IMR-90 (cell line): ENCODE measurements at places on chromosomes 5 and 9. TPM values are rescaled to one million over a fixed set of nuclear protein-coding genes. Genes with fewer than 3 reads are reported as not detected.

Gene CDC20B
- not detected in 2 replicates for total RNA-seq

Gene SLC46A2
- not detected in 2 replicates for total RNA-seq

Gene PDLIM4
- 61.1 and 97.5 TPM in 2 replicates for total RNA-seq

Gene UBAP1
- total RNA-seq = 28.3 and 30.6 TPM in 2 replicates

Gene SRA1
- 52.9 and 53.9 TPM in 2 replicates for total RNA-seq

Gene PCDHA1
- under 0.01 TPM in 1 of 2 replicates, not detected in the other for total RNA-seq

Gene OR1L8
- not detected in 2 replicates for total RNA-seq

DNA sequence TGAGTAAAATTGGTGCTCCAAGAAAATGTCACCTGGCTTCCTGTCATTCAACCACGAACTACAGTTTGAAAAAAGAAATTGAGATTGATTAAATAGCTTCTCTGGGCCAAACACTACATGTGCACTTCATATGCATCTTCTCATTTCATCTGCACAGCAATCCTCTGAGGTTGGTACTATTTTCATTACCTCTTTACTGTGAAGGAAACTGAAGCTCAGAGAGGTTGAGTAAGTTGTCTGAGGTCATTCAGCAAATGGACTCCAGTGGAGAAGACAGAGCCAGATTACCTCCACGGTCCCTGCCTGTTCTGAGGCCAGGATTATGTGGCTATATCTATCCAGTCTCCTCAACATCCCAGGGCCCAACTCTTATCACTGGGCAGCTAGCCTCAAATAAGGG is 46.5 kb downstream of the SLC6A7 start:
- no peaks in the 10 kb centered on the region for H3K36me3 ChIP-seq
- DNase-seq = no peak
- H3K4me3 ChIP-seq = no peak overlapping the region
- H3K27ac ChIP-seq = no peak overlapping the region
- H3K27me3 ChIP-seq = peaks cover 2% of the 10 kb centered on the region; the same call in 1 of the 2 replicates

GRCh38 chr5:175668006-175668405 is 10.1 kb downstream of the HRH2 start:
- H3K4me3 ChIP-seq = no peak overlapping the region
- no peaks in the 10 kb centered on the region for H3K27me3 ChIP-seq
- H3K36me3 ChIP-seq = no peaks in the 10 kb centered on the region
- no peak for DNase-seq
- no peak overlapping the region for H3K27ac ChIP-seq

DNA sequence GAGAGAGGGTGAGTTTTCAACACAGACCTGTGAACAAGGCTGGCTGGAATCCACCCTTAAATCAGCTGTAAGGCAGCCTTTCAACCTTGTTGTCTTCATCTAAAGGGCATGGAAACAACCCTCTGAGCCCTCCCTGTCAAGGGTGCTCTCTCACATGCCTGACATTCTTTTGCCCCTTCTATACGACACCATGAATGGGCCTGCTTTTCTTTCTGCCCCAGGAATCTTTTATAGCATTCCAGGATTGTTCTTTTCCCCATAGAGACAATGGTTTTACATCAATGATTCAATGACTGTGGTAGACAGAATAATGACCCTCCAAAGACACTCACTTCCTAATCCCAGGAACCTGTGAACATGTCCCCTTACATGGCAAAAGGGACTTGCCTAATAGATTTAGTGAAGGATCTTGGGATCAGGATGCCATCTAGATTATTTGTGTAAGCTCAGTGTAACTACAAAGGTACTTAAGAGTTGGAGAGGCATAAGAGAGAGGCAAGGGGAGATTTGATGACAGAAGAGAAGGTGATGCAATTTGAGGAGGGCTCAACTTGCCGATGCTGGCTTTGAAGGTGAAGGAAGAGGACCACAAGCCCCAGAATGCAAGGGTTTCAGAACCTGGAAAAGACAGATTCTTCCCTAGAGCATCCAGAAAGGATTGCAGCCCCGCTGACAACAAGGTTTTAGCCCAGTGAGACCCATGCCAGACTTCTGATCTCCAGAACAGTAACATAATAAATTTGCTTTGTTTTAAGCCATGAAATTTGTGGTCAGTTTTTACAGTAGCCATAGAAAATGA is 29.2 kb upstream of the HMHB1 start:
- no peak for DNase-seq
- no peak overlapping the region for H3K4me3 ChIP-seq
- no peaks in the 10 kb centered on the region for H3K27me3 ChIP-seq

- H3K27ac ChIP-seq = no peak overlapping the region
- H3K4me3 ChIP-seq = peak overlapping the region; percentile 21; the same call in 1 of the 2 replicates
Observed at GRCh38 chr9:19464764-19465585, 56.2 kb downstream of the ACER2 start.

DNA sequence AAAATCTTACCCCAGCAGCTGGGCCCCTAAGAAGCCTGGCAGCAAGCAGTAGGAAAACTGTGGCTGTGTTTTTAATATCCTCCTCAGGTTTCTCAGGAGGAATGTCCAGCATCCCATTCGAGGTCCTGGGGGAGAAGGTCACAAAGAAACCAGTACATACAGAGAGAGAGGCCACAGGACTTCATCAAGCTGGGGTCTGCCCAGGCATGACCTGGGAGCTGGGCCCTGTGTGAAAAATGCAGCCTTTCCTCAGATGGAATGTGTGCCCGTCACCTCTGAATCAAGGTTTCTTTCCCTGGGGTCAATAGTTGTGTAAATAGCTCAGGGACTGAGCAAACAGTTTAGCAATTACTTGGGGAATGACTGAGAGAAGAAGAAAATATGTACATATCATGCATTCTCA is 33.9 kb upstream of the RAD23B start:
- H3K4me3 ChIP-seq = no peak overlapping the region
- no peaks in the 10 kb centered on the region for H3K36me3 ChIP-seq
- no peaks in the 10 kb centered on the region for H3K27me3 ChIP-seq
- peak overlapping the region; percentile 80 for H3K27ac ChIP-seq
- peak; percentile 46 for DNase-seq

DNA sequence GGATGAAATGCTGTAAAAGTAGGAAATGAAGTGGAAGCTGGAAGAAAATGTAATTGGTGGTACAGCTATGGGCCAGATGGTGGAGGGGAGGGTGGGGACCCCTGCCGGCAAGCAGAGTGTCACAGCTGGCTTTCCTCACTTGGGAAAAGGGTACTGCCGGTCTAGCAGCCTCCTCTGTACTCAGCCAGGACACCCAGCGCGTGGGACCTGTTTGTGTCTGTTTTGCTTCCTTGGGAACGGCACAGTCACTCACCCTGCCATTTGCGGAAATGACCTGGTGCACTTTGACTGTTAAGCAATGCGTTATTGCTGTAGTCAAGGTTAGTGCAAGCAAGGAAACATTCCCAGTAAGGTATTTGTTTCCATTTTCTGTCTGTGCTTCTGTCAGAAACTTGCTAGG is 10.1 kb downstream of the TMEM252 start:
- no peaks in the 10 kb centered on the region for H3K27me3 ChIP-seq
- H3K27ac ChIP-seq = no peak overlapping the region
- H3K4me1 ChIP-seq = no peaks in the 10 kb centered on the region
- H3K4me3 ChIP-seq = no peak overlapping the region
- H3K36me3 ChIP-seq = no peaks in the 10 kb centered on the region

GRCh38 chr5:65050140-65050539 is 281.4 kb downstream of the CWC27 start:
- H3K36me3 ChIP-seq = no peaks in the 10 kb centered on the region
- H3K27me3 ChIP-seq = no peaks in the 10 kb centered on the region
- no peak for DNase-seq
- no peak overlapping the region for H3K4me3 ChIP-seq
- no peak overlapping the region for H3K27ac ChIP-seq

DNA sequence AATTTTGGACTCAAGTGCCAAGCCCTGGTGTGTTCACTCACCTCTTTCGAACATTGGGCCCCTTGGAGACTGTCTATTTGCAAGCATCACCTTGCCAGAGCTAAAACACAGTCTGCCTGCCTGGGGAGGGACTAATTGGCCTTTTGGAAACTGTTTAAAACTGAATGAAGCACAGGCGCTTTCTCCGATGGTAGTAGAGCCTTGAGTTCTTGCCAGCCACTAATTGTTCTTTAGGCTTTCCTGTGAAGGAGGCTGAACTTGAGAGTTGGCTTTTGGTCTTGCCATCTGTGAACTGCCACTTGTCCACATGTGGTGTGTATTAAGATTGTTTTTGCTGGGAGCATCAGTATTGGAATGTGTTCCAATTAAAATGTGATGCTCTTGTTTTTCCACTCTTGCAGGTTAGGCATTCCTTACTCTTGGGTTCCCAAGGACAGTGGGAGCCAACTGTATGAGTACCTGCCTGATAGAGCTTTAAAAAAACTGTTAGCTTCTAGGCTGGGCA is 26.0 kb downstream of the GARNL3 start:
- peaks cover 2% of the 10 kb centered on the region; the same call in 1 of the 2 replicates for H3K4me1 ChIP-seq
- H3K27ac ChIP-seq = no peak overlapping the region
- no peaks in the 10 kb centered on the region for H3K36me3 ChIP-seq
- no peak for DNase-seq

DNA sequence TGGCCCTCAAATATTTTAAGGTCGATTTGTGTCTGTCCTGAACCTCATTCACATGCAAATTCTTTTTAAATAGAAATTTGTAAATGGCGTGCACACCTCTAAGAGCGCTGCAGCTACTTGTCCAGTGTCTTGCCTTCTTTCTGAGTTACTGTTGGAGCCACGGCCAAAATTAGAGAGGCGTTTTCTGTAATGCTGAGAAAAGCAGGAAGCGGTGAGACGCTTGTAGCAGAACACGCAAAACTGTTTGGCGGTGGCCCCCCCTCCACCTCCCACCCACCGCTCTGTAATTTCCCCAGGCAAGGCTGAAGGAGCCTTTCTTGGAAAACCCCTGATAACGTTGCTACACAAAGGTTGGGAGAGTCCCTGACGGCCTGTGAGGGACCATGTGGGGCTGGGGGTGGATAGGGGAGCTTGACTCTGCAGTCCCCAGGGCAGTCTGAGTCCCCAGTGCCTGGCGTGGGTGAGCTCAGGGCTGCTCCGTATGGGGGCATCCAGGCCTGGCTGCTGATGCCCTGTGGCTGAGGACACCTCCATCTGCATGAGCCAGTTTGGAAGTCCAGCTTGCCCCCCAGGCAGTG is 96.5 kb downstream of the GADD45G start:
- H3K27ac ChIP-seq = no peak overlapping the region
- no peaks in the 10 kb centered on the region for H3K36me3 ChIP-seq
- no peak for DNase-seq
- no peaks in the 10 kb centered on the region for H3K4me1 ChIP-seq

GRCh38 chr9:114592356-114592755 is 4.8 kb downstream of the ATP6V1G1 start:
- no peaks in the 10 kb centered on the region for H3K27me3 ChIP-seq
- H3K4me3 ChIP-seq = no peak overlapping the region
- H3K4me1 ChIP-seq = peaks cover 3% of the 10 kb centered on the region; the same call in 1 of the 2 replicates
- no peak overlapping the region for H3K27ac ChIP-seq
- peaks cover 30% of the 10 kb centered on the region for H3K36me3 ChIP-seq

DNA sequence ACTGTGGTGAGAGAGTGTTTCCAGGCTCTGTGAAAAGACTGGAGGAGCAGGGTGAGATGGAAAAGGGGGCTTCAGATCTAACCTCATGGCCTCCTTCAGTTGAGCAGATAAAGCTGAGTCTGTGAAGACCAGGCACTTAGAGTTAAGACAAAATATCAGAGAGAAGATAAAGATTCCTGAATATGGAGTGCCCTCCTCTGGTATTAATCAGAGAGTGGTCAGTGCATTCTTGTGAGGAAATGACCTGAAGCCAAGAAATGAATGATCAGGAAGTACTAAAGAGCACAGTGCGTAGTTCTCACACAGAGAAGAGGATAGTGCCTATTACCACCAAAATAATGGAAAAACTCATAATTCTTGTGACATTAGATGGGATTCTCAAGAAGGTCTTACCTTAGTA is 1417.0 kb upstream of the ACO1 start:
- H3K27ac ChIP-seq = no peak overlapping the region
- no peaks in the 10 kb centered on the region for H3K4me1 ChIP-seq
- no peak overlapping the region for H3K4me3 ChIP-seq
- no peak for DNase-seq
- H3K27me3 ChIP-seq = no peaks in the 10 kb centered on the region
- H3K36me3 ChIP-seq = no peaks in the 10 kb centered on the region

GRCh38 chr5:119393746-119394145 is 37.9 kb downstream of the TNFAIP8 start:
- no peaks in the 10 kb centered on the region for H3K27me3 ChIP-seq
- no peak overlapping the region for H3K4me3 ChIP-seq
- H3K4me1 ChIP-seq = peaks cover 5% of the 10 kb centered on the region

DNA sequence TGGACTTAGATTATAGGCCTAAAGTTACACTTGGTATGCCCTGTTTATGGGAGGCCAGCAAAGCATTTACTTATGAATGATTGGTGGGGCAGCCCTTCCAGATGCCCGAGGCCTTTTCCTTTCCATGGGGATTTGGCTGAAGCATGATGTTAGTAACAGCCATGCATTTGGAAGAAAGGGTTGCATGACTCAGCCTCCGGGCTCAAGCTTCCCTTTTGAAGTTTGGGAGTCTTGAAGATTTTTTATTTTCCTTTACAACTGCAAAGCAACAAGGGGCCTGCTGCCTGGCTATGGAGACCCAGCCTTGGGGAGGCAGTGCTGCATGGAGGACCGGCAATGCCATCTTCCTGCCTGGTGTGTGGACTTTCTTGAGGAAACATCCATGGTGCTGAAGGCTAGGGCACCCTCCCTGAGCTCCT is 244.7 kb downstream of the ICE1 start:
- H3K27me3 ChIP-seq = no peaks in the 10 kb centered on the region
- no peak for DNase-seq
- no peaks in the 10 kb centered on the region for H3K36me3 ChIP-seq
- H3K4me3 ChIP-seq = no peak overlapping the region

GRCh38 chr9:90421786-90422185 is 220.8 kb downstream of the DIRAS2 start:
- no peak overlapping the region for H3K4me3 ChIP-seq
- H3K27me3 ChIP-seq = no peaks in the 10 kb centered on the region
- H3K27ac ChIP-seq = no peak overlapping the region
- DNase-seq = no peak
- no peaks in the 10 kb centered on the region for H3K36me3 ChIP-seq
- H3K4me1 ChIP-seq = no peaks in the 10 kb centered on the region

DNA sequence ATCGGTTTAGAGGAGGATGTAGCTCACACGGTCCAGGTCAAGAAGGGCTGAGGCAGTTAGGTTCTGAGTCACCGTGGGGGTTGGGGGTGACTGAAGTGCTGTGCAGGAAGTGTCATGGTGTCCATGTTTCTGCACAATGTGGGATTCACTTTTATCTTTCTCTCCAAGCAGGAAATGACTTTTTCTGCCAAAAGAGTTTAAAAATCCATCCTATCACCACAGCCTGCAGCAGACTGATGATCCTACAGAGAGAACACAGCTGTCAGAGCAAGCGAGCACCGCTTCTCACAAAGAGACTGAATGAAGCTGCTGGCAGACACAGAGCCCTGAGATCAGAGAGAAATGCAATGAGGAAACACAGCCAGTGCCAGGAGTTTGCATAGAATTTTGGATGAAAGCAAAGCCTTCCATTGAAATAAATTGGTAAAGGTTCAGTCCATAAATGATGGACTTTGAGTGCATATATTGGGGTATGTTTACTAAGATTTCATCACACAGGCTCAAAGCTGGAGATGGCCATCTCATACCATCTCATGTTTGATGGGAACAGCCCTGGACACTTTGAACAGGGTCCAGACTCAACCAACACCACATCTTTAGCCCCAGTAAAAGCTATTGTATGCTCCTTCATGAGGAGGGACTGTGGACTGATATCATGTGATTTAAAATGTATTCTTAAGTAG is 213.9 kb upstream of the FBXL7 start:
- H3K27ac ChIP-seq = no peak overlapping the region; the same call in 1 of the 2 replicates
- H3K4me1 ChIP-seq = no peaks in the 10 kb centered on the region; the same call in 1 of the 2 replicates
- peak; percentile 85 for DNase-seq
- peak overlapping the region; percentile 4; the same call in 1 of the 2 replicates for H3K4me3 ChIP-seq
- H3K27me3 ChIP-seq = no peaks in the 10 kb centered on the region
